ENCODE measurements at places on chromosomes 3 and 15. TPM values are rescaled to one million over a fixed set of nuclear protein-coding genes. Genes with fewer than 3 reads are reported as not detected.

The BCL2A1 gene
- total RNA-seq: not detected

The SERPINI2 gene
- 0.13 TPM for total RNA-seq

The FBXL22 gene
- total RNA-seq: not detected

The FGF12 gene
- not detected for total RNA-seq

The GDPGP1 gene
- total RNA-seq: 6.1 TPM

The STX19 gene
- total RNA-seq: not detected

The CLDN11 gene
- total RNA-seq: 0.42 TPM

The PLXND1 gene
- 28.1 TPM for total RNA-seq

DNA sequence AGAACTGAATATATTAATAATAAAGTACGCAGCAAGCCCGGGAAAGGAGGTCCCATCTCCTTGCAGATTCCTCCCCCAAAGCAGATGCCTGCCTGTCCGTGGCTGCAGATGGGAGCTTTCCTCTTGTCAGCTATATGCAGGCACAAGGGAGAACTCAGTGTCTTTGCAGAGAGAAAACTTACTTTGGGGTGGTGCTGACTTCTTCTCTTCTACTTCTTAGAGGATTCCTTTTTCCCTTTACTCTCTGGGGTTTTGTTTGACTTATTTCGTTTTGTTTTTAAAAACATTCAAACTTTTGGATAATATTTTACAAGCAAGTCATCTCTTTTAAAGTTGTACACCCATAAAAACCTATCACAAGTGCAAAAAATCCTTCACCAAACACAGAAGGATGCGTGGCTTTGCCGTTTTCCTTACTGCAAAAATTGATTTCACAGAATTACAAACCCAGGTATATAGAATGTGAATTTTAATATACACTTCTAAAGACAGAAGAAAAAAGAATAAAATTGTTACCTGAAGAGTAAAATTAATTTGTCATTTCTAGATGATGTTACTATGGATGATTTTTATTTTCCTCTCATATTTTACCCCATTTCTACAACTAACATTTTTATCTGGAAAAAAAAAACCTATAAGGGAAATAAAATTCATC is 65.3 kb upstream of the IGF1R start:
- H3K4me3 ChIP-seq: no peak overlapping the region
- H3K27ac ChIP-seq: no peak overlapping the region
- DNase-seq: no peak
- H3K4me1 ChIP-seq: no peaks in the 10 kb centered on the region

- no peaks in the 10 kb centered on the region for H3K4me1 ChIP-seq
- H3K27me3 ChIP-seq: no peaks in the 10 kb centered on the region
- DNase-seq: no peak
- no peak overlapping the region for H3K4me3 ChIP-seq
These were observed 14.9 kb downstream of the SERPINI1 start for GRCh38 chr3:167750272-167750971.

DNA sequence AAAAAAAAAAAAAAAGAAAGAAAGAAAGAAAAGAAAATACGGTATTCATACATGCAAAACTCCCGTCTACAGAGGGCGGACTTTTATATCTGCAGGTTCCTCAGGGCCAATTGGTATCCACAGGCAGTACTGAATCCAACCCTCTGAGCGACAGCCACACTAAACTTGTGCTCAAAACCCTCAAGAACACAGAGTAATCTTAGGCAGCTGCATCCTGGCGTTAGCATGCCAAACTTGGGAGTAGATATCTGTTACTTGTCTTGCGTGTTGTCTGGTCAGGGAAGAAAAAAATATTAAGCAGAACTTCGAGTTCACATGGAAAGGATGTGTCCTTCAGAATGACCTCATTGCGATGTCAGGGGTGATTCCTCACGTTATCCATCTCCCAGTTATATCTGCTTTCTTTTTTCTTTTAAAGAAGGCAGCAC is 12.8 kb downstream of the SNAP23 start:
- no peak for DNase-seq
- peak overlapping the region; percentile 50 for H3K27ac ChIP-seq
- H3K36me3 ChIP-seq: peaks cover 32% of the 10 kb centered on the region
- H3K27me3 ChIP-seq: no peaks in the 10 kb centered on the region
- H3K4me3 ChIP-seq: no peak overlapping the region
- peaks cover 28% of the 10 kb centered on the region for H3K4me1 ChIP-seq

DNA sequence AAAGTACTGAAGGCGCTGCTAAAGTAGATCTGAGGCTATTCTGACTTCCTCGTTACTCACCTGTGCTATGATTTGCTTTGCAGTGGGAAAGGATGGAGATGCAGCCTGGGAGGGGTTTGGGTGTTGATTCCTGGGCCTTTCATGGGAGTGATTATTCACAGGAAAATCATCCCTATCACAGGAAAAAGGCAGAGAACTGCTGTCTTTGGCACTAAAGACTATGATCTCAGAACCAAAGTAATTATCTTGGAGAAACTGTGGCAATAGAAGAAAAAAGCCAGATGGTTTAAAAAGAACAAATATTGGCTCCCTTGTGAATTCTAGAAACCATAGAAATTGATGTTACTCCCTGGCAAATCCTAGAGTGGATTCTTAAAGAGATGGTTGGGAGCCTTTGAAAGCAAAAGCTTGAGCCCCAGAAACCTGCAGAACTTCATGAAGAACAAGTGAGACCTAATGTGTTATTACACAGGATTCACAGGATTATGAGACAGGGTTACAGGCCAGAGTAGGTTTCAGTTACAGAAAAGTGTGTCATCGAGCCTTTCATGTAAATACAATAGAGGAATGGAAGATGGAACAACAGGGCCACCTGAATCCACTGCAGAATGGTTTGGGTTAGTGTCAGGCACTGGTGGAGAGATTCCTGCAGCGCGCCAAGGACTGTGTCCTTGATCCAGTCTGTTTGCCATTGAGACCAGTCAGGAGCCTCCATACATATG is 85.7 kb downstream of the OXNAD1 start:
- no peaks in the 10 kb centered on the region for H3K27me3 ChIP-seq
- H3K36me3 ChIP-seq: peaks cover 17% of the 10 kb centered on the region
- H3K4me1 ChIP-seq: no peaks in the 10 kb centered on the region
- DNase-seq: no peak
- H3K4me3 ChIP-seq: no peak overlapping the region

- H3K4me1 ChIP-seq: peaks cover 9% of the 10 kb centered on the region
- H3K27me3 ChIP-seq: no peaks in the 10 kb centered on the region
- peaks cover 22% of the 10 kb centered on the region for H3K36me3 ChIP-seq
- H3K4me3 ChIP-seq: no peak overlapping the region
These were observed 553.6 kb upstream of the NECTIN3 start for GRCh38 chr3:110518031-110518430.

DNA sequence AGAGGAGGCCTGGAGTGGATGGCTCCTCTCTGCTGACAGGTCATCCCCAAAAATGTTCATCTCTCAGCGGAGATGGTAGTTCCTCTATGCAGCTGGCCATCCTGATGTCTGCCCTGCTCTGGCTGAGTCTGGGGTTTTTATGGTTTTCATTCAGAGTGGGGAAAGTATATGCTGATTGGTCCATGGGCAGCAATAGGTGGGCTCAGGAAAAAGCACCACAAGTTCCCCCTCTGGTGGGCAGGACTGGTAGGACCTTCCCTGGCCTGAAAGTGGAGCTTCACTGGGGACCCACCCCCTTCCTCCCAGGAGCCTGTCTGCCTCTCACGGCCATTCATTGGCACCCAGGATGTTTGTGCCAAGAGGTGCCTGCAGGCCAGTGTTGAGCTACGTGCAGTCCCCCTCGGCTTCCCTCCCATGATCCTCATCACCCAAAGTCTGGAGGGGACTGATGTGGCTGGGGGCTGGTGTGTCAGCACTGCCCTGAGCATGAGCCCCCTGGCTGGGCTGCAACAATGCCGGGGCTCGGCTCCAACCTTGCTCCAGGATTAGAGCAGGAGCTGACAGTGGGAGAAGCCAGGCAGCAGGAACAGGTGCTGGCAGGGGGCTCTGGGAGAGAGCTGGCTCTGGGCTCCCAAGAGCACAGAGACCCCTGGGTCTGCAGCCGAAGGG is 13.1 kb upstream of the BLOC1S6 start:
- peak; percentile 35 for DNase-seq
- H3K27me3 ChIP-seq: no peaks in the 10 kb centered on the region
- no peak overlapping the region for H3K27ac ChIP-seq
- no peaks in the 10 kb centered on the region for H3K36me3 ChIP-seq

- no peak for DNase-seq
- no peaks in the 10 kb centered on the region for H3K36me3 ChIP-seq
- H3K4me1 ChIP-seq: no peaks in the 10 kb centered on the region
- no peaks in the 10 kb centered on the region for H3K27me3 ChIP-seq
- H3K4me3 ChIP-seq: no peak overlapping the region
These were observed 8.5 kb upstream of the CHMP2B start for GRCh38 chr3:87218560-87218959.

- peaks cover 16% of the 10 kb centered on the region for H3K27me3 ChIP-seq
- H3K36me3 ChIP-seq: no peaks in the 10 kb centered on the region
- DNase-seq: no peak
- H3K27ac ChIP-seq: no peak overlapping the region
These were observed 9.1 kb upstream of the C3orf22 start for GRCh38 chr3:126567696-126568438.

GRCh38 chr3:194671511-194671899 is 486 bp downstream of the LSG1 start:
- H3K4me3 ChIP-seq: peak overlapping the region; percentile 100
- H3K27me3 ChIP-seq: no peaks in the 10 kb centered on the region
- peak overlapping the region; percentile 92 for H3K27ac ChIP-seq
- peaks cover 10% of the 10 kb centered on the region for H3K4me1 ChIP-seq
- H3K36me3 ChIP-seq: peaks cover 35% of the 10 kb centered on the region

GRCh38 chr3:35223632-35224394 is 415.5 kb upstream of the ARPP21 start:
- H3K27me3 ChIP-seq: no peaks in the 10 kb centered on the region
- DNase-seq: no peak
- no peaks in the 10 kb centered on the region for H3K36me3 ChIP-seq
- no peaks in the 10 kb centered on the region for H3K4me1 ChIP-seq

- no peak for DNase-seq
- H3K27ac ChIP-seq: no peak overlapping the region
- H3K36me3 ChIP-seq: no peaks in the 10 kb centered on the region
- H3K27me3 ChIP-seq: no peaks in the 10 kb centered on the region
- no peaks in the 10 kb centered on the region for H3K4me1 ChIP-seq
These were observed 408.7 kb downstream of the CNTN6 start for GRCh38 chr3:1501406-1502115.

GRCh38 chr3:35946121-35946853 is 307.0 kb downstream of the ARPP21 start:
- no peaks in the 10 kb centered on the region for H3K27me3 ChIP-seq
- no peaks in the 10 kb centered on the region for H3K4me1 ChIP-seq
- no peak for DNase-seq
- H3K4me3 ChIP-seq: no peak overlapping the region
- H3K27ac ChIP-seq: no peak overlapping the region
- H3K36me3 ChIP-seq: no peaks in the 10 kb centered on the region

DNA sequence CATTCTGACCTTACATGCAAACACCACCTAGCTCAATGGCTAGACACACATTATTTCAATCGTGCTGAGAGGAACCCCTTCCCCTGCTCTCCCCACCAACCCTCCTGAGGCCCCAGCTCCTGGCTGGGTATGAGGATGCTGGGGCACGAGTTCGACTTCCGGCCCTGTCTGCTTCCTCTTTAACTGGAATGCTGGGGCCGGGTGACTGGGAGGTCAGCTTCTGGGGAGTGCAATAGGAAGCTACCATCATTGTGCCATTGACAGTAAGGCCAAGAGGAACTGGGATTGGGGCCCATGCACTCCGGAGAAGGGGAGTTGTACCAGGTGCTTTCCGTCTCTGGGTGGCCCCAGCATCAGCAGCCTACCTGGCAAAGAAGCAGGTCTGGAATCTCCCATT is 15.6 kb upstream of the TLE3 start:
- peaks cover 9% of the 10 kb centered on the region for H3K4me1 ChIP-seq
- no peak overlapping the region for H3K27ac ChIP-seq
- peaks cover 8% of the 10 kb centered on the region for H3K27me3 ChIP-seq
- no peaks in the 10 kb centered on the region for H3K36me3 ChIP-seq
- H3K4me3 ChIP-seq: no peak overlapping the region

DNA sequence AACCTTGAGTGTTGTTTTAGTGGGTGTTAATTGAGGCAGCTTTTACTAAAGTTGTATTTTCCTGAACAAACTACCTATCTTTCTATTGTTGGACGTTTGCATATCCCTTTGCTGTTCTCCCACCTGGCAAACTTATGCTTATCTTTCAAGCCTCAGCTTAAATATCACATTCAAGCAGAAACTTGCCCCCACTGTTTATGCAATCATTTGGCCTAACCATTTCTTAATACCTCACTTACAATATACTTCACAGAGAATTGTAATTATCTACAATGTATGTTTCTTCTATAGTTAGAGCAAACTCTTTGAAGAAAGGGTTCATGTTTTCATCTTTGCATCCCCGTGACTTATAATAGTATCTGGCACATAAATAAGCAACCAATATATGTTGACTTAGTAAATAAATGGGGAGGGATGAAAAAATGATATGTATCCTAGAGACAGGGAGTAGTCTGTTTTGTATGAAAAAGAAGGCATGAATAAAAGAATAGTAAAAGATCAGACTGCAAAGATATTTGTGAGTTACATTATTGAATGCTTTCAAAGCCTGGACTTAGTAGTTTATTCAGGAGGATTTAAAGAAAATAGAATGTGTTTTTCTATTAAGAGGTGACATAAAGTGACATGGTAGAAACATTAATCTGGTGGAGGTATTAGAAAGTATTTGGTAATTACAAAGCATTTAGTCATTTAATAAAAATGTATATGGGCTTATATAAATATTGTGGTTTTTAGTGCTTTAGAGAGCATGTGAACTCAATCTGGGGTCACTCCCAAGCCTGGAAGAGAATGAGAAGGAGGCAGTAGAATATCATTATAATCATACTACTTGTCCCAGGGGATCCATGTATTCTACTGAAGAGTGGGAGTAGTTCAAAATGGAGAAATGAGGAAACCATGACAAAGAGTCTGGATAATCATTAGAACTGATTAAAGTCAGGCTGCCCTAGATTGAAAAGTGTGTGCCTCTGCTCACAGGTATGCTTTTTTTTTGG is 60.0 kb upstream of the DCBLD2 start:
- H3K36me3 ChIP-seq: no peaks in the 10 kb centered on the region
- DNase-seq: no peak
- no peak overlapping the region for H3K4me3 ChIP-seq
- H3K4me1 ChIP-seq: no peaks in the 10 kb centered on the region
- H3K27ac ChIP-seq: no peak overlapping the region

- no peak overlapping the region for H3K4me3 ChIP-seq
- no peaks in the 10 kb centered on the region for H3K36me3 ChIP-seq
- 0 out of 2 replicates have a peak, but pooled peaks cover 4% of the 10 kb centered on the region for H3K27me3 ChIP-seq
- no peaks in the 10 kb centered on the region for H3K4me1 ChIP-seq
These were observed 14.7 kb downstream of the GPD1L start for GRCh38 chr3:32121137-32121536.

DNA sequence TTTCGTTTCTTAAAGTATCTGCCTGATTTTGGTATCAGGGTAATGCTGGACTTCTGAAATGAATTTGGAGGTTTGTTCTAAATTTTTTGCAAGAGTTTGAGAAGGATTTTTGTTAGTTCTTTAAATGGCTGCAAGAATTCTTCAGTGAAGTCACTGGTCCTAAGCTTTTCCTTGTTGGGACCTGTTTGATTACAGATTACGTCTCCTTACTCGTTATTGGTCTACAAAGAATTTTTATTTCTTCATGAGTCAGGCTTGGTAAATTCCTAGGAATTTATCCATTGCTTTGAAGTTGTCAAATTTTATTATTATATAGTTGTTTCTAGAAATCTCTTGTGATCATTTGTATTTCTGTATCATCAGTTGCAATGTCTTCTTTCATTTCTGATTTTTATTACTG is 196.0 kb downstream of the DPH6 start:
- H3K36me3 ChIP-seq: no peaks in the 10 kb centered on the region
- H3K27ac ChIP-seq: no peak overlapping the region
- no peaks in the 10 kb centered on the region for H3K27me3 ChIP-seq
- no peak for DNase-seq
- no peak overlapping the region for H3K4me3 ChIP-seq
- H3K4me1 ChIP-seq: no peaks in the 10 kb centered on the region
